ENCODE measurements at places on chromosomes 4 and X. TPM values are rescaled to one million over a fixed set of nuclear protein-coding genes. Genes with fewer than 3 reads are reported as not detected.

Gene DGAT2L6
- not detected for total RNA-seq

Gene WDR17
- 1.6 TPM for total RNA-seq

GRCh38 chr4:38024206-38024509 is 64.0 kb downstream of the PTTG2 start:
- no peaks in the 10 kb centered on the region for H3K27me3 ChIP-seq
- H3K4me3 ChIP-seq: no peak overlapping the region
- no peaks in the 10 kb centered on the region for H3K36me3 ChIP-seq
- no peak overlapping the region for H3K27ac ChIP-seq
- H3K4me1 ChIP-seq: no peaks in the 10 kb centered on the region

DNA sequence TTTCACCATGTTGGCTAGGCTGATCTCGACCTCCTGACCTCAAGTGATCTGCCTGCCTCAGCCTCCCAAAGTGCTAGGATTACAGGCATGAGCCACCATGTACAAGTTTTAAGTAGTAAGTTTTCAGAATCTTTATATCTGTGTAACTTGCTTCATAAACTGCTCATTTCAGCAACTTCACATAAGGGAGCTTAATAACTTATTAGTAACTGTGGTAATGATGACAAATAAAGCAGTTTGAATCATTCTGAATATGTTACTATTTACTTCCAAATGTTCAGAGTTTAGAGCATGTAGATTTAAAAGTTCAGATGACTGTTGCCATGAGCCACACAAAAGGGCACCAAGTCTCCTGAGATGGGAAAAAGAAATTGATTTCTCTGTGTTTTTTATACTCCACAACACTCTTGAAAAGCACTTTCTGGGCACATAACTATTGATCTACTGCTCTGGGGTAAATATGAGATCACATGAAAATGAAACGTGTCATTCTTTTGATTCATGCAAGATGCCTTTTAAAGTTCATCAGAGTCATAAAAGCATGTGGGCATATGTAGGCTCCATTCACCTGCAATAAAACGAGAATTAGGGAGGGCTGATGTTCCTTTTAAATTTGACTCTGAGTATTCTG is 14.1 kb upstream of the CA5B start:
- no peaks in the 10 kb centered on the region for H3K27me3 ChIP-seq
- no peak overlapping the region for H3K27ac ChIP-seq
- H3K36me3 ChIP-seq: no peaks in the 10 kb centered on the region
- DNase-seq: no peak
- H3K4me1 ChIP-seq: no peaks in the 10 kb centered on the region

- no peaks in the 10 kb centered on the region for H3K4me1 ChIP-seq
- no peak overlapping the region for H3K27ac ChIP-seq
- H3K27me3 ChIP-seq: no peaks in the 10 kb centered on the region
- no peak for DNase-seq
- no peaks in the 10 kb centered on the region for H3K36me3 ChIP-seq
- H3K4me3 ChIP-seq: no peak overlapping the region
Measured at GRCh38 chr4:118395057-118395644, 42.3 kb upstream of the PRSS12 start.

GRCh38 chr4:146478009-146478408 is 43.7 kb downstream of the SLC10A7 start:
- DNase-seq: no peak
- no peaks in the 10 kb centered on the region for H3K27me3 ChIP-seq
- H3K4me3 ChIP-seq: no peak overlapping the region
- H3K4me1 ChIP-seq: no peaks in the 10 kb centered on the region
- no peaks in the 10 kb centered on the region for H3K36me3 ChIP-seq
- H3K27ac ChIP-seq: no peak overlapping the region

DNA sequence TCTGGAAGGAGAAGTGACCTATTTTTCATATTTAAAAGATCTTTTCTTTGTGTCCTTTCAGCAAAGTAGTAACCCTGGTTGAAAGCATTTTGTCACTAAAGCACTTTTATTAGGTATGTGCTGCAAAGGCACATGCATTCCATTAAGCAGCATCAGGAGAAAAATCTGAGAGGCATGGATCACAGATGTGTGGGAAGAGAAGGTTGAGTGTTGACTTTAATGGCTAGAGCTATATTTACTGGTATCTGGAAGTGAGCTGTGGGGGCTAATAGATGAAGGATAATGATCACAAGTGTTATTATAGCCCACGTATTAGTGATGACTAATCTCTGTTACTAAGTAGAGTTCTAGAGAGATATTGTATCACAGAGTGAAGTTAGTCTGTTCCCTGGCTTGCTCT is 1520.7 kb downstream of the ARAP2 start:
- no peaks in the 10 kb centered on the region for H3K4me1 ChIP-seq
- H3K27me3 ChIP-seq: no peaks in the 10 kb centered on the region

Gene SYNPO2
- 9.5 TPM for total RNA-seq

- H3K36me3 ChIP-seq: no peaks in the 10 kb centered on the region
- H3K4me1 ChIP-seq: no peaks in the 10 kb centered on the region
- H3K27me3 ChIP-seq: no peaks in the 10 kb centered on the region
- H3K27ac ChIP-seq: peak overlapping the region; percentile 75
- no peak for DNase-seq
- peak overlapping the region; percentile 38 for H3K4me3 ChIP-seq
Measured at GRCh38 chrX:37684973-37685372, 618 bp upstream of the XK start.
